ENCODE measurements at places on chromosomes 6 and 20.

- no peak for DNase-seq
Observed at GRCh38 chr6:100449239-100449691, 15.5 kb downstream of the SIM1 start.

- DNase-seq: no peak
Observed at GRCh38 chr6:53825532-53826321, 30.9 kb downstream of the LRRC1 start.

DNA sequence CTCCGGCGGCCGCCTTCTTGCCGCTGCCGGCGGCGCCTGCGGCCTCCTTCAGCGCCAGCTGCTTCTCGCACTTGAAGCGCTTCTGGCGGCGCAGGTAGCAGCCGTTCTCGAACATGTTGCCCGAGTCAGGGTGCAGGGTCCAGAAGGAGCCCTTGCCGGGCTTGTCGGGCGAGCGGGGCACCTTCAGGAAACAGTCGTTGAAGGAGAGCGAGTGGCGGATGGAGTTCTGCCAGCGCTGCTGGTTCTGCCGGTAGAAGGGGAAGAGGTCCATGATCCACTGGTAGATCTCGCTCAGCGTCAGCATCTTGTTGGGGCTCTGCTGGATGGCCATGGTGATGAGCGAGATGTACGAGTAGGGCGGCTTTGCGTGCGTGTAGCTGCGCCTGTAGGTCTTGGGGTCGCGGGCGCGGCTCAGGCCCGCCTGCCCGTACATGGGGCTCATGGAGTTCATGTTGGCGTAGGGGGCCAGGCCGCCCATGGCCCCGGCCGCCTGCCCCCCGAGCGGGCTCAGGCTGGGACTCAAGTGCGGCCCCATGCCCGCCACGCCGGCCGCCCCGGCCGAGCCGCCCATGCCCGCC lies 1.9 kb downstream of the FOXA2 start:
- no peak for DNase-seq

- no peak for DNase-seq
Observed at GRCh38 chr6:134701301-134701700, 248.6 kb downstream of the ALDH8A1 start.

DNA sequence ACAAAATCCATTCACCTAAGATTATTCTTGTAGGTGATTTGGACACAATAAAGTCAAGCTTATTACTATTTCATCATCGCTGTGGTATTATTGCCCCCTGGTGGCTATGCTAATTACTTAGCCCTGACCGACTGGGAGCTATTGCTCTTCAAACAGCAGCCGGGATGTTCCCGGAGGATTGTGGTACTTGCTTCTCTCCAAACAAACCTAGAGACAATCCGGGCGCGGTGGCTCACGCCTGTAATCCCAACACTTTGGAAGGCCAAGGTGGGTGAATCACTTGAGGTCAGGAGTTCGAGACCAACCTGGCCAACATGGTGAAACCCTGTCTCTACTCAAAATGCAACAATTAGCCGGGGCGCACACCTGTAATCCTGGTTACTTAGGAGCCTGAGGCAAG lies 15.4 kb upstream of the STMND1 start:
- no peak for DNase-seq

- DNase-seq: no peak
Observed at GRCh38 chr6:99409672-99410071, 15.4 kb downstream of the PNISR start.

Data from stimulated activated naive CD4-positive, alpha-beta T cell (primary cell).